Muscle of leg (tissue), 16 donors: ENCODE measurements at places on chromosomes 6 and 20.

DNA sequence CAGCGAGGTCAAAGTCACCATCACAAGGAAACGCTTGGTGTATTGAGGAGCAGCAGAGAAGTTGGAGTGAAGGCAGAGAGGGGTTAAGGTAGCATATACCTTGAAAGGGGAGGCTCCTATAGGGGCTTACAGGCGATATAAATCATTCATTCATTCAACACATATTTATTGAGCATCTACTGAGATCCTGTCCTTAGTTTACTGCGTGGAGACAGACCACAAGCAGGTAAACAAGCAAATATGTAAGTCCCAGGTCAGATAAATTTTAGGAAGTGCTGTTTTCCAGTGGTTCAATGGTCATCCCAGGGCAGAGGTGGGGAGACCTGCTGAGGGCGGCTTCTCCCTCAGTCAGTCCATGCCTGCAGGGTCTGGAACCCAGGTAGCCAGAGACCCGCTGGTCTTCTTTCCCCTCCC lies 761 bp upstream of the DNMT3B start:
- DNase-seq, result no peak

GRCh38 chr20:44566018-44566417 lies 16.4 kb upstream of the PKIG start:
- DNase-seq, result no peak

- no peak for DNase-seq
Measured at GRCh38 chr6:41494212-41495110, 51.7 kb upstream of the FOXP4 start.

GRCh38 chr20:8213831-8214587 lies 81.9 kb downstream of the PLCB1 start:
- peak; percentile 39 for DNase-seq

- no peak for DNase-seq
Measured at GRCh38 chr6:23412770-23413169, 713.2 kb upstream of the NRSN1 start.

- no peak for DNase-seq
Measured at GRCh38 chr6:37517411-37517812, 17.7 kb upstream of the CCDC167 start.

GRCh38 chr6:148523048-148523447 lies 180.4 kb downstream of the SASH1 start:
- no peak for DNase-seq

- no peak for DNase-seq
Measured at GRCh38 chr20:20184706-20185105, 132.4 kb downstream of the CFAP61 start.

GRCh38 chr20:45342855-45343531 lies 5.2 kb downstream of the SDC4 start:
- DNase-seq, result no peak

DNA sequence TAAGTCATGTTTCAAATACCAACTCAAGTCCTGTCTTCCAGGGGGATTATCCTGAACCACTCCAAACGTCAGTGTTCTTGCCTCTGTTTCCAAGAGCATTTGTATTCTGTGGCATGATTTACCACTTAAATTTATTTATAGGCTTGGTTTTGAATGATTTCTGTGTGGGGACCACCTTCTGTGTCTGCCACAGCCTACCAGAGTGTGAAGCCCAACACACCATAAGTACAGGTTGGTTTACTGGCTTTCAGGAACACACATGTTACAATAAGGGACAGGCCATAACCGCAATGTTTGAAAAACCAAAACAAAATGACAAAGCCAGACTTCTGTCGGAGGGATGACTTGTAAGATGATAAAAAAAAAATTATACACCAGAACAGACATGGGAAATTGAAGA lies 56.5 kb upstream of the MAP3K7 start:
- DNase-seq, result peak; percentile 13

DNA sequence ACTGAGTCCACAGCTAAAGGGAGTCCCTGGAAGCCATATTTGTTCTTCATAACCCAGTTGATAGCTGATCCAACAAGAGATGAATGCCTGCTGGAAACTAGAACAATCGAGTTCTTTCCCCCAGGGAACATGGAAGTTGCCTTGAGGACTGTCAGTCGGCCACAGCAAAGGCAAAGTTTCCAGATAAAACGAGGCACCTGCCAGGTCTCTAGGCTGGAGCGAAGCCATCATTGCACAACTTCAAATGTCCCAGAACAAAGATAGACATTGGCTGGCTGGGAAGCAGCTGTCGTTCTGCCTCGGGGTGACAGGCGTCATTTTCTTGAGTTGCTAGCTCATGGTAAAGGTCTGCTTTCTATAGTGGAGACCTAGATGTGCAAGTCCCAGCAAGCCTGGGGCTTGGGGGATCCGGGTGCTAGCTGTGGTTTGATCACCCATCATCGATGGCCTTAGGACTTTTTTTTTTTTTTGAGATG lies 184.4 kb upstream of the ZNF217 start:
- no peak for DNase-seq

DNA sequence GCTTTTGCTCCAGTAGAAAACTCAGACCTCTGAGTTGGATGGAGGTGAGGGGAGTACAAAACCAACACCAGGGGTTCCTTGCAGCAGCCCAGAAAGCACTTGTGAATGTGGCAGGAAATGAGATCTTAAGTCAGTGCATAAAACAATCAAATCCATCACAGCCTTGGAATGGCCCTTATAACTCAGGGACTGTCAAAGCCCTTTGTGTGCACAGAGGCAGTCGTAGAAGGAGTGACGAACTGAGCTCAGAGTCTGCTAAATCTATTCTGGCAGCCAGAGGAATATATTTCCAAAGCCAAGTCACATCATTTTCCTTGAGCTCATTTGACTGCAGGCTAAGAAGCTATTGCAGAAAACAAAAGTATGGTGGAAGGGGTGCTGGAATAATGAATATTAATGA lies 676.6 kb downstream of the DHX35 start:
- peak; percentile 91 for DNase-seq

- DNase-seq, result no peak
Measured at GRCh38 chr6:36677059-36677749, 1.3 kb upstream of the CDKN1A start.

GRCh38 chr20:2879146-2879545 lies 5.9 kb downstream of the PTPRA start:
- DNase-seq, result peak; percentile 86

GRCh38 chr20:23334111-23334510 lies 16.5 kb upstream of the NXT1 start:
- DNase-seq, result no peak

DNA sequence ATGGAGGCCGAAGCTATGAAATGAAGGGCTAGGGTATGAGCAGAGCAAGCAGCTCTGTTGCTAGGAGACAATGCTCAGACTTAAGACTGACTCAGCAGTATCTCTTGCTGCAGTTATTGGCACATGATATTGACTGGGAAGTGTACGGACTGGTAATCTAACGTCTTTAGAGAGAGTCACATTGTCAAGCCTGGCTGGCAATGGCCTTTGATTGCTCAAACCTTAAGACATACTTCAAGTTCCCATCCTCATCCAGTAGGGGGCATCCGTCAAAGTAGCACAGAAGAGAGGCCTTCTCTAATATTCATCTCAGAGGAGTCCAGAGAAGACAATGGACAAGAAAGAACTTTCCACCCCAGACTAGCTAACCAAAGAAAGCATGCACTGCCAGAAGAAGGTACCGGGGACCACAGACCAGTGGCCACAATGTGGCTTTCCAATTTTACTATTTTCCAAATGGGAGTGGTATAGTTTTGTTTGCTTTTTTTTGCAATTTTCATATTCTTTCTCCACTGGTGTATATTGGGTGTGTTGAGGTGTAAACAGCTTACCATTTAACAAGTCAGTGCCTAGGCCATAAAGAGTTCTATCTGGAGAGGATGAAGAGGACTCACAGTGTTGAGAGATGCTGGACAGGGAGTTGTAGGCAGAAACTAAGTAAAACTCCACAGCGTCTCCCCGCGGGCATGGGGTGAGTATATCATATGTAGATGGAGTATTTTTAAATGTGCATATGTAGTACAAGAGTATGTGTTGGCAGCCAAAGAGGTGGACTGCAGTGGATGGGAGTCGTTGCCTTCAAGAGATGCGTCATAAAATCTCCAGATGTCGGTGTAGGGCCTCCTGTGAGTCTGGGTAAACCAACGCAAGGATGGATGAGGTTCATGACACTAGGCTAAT lies 36.7 kb downstream of the LRFN2 start:
- peak; percentile 22 for DNase-seq

DNA sequence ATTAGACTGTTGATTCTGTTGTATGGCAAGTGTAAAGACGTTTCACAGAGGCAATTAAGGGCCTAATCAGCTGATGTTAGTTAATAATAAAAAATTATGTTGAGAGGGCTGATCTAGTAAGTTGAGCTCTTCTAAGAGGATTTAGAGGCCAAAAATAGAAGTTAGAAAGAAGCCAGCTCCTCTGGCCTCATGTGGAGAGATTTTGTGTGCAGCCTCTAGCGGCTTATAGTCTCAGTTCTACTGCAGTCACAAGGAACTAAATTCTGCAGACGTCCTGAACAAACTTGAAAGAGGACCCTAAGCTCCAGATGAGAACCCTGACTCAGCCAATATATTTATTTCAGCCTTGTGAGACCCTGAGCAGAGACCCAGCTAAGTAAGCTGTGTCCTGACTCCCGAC lies 498.6 kb downstream of the BTBD3 start:
- no peak for DNase-seq

- DNase-seq, result no peak
Measured at GRCh38 chr20:48012401-48012974, 227.2 kb upstream of the SULF2 start.

DNA sequence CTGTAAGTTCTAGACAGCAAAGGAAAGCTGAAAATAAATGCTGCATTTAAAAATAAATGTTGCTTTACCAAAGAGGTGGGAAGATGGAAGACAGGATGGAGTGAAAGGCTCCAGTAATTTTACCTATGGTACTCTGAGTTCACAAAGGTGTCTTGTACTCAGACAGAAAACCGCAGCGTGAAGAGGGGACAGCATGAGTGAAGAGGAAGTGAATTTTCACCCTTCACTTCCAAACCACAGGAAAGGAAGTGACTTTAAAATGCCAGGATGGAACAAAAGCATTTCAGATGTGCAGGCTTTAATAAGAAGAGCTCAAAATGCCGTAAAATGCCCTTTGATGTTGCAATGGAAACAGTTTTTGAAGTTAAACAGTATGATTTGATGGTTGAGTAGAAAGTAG lies 91.2 kb upstream of the TINAG start:
- no peak for DNase-seq

DNA sequence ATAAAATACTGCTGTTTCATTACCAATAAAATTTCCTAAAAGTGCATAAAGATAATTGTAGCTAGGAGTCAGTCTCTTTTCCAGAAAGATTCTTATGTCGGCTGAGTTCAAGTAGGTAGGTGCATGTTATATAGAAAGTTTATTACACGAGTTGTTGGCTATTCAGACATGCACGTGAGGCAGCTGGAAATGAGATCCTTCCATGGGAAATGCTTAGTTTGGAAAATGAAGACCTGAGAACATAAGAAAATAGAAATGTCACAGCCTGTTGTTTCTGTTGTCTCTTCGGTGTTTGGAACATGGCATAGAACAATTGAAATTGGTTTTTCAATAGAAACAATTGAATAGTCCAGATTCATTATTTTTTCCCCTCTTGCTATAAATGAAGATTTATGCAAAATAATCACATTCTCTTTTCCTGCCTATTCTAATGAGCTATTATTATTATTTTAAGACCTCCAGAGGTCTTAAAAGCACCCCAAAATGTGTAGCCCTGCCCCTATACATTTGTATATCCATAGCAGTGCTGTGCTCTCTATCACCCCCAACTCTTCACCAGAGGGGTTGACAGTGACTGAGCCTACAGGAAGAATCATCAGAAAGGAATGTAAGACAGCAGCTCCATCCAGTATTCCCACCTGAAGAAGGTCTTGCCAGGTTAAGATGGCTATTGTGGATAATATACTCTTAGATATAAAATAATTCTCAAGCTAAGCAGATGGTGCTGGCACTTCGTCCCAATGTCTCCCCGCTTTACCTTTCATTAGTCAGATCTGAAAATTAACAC lies 82.2 kb downstream of the ZDHHC14 start:
- DNase-seq, result peak; percentile 26

GRCh38 chr20:63864545-63864977 lies 509 bp upstream of the TPD52L2 start:
- no peak for DNase-seq

GRCh38 chr6:133235221-133235620 lies 5.9 kb upstream of the EYA4 start:
- no peak for DNase-seq

DNA sequence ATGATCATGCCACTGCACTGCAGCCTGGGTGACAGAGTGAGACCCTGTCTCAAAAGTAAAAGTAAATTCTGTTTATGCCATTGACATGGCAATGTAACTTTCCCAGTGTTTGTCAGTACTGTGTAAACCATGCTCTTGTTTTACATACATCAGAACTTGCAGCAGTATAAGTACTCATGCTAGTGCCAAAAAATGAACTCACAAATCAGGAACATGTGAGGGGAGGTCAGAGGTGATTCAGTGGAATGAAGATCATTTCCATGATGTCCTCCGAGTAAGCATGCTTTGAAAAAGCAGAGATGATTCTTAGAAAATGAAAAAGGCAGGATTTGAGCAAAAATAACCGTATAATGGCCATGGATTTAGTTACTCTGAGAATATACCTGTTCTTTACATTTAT lies 81.9 kb downstream of the ANKS1A start:
- peak; percentile 80 for DNase-seq

DNA sequence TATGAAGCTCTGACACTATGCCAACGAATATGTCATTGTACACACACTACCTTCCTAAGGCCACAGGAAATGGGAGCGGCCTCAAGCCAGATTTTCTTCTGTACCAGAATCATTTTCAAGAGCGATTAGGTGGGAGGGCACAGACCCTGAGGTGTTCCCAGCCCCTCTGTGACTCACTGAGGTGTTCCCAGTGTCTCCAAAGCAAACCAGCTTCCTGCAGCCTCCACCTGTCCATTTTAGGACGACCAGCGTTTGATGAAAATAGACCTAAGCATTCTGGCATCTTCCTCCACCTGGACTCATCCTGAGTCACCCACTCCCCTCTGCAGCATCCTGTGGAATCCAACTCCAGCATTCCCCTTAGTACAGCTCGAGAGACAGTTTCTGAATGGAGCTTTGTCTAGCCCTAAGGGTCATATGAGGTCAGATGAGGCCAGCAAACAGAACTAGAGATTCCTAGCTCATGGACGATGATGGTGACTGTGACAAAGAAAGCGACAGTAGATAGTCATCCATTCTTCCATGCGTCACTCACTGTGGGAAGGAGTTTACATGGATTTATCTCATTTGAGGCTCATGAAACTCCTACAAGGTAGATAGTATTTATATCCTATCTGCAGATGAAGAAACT lies 203.4 kb downstream of the PTPRT start:
- no peak for DNase-seq

- DNase-seq, result no peak
Measured at GRCh38 chr6:71492668-71493067, 204.1 kb downstream of the OGFRL1 start.

DNA sequence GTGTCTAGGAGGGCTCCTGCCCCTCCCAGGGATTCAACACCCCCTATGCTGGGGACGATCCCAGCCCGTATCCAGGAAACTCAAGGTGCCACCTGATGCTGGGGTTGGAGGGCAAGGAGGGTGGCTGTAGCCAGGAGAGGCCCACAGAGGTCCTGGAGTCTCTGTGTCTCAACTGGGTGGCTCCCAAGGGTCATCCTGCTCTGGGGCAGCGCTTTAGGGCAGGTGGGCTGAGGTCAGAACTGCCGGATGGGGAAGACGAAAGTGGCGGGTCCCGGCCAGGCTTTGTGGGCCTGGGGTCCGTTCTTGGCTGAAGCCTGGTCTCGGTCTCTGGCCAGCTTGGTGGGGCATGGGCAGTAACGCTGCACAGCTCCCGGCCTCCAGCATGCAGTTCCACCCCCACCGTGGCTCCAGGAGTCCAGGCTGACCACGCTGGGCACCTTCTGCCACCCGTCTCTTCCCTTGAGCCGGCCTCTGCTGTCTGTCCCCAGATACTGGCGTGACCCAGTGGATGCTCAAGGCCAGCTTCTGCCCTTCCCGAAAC lies 2.8 kb upstream of the COL20A1 start:
- no peak for DNase-seq
